ENCODE measurements at places on chromosomes 2 and 18. TPM values are rescaled to one million over a fixed set of nuclear protein-coding genes. Genes with fewer than 3 reads are reported as not detected.

Gene SLC5A7
- total RNA-seq: 2.1 TPM

Gene COX5B
- 104 TPM for total RNA-seq

Gene RALBP1
- 58.2 TPM for total RNA-seq

Gene MERTK
- total RNA-seq: 24.7 TPM

Gene GPR45
- not detected for total RNA-seq

Gene COL5A2
- 209 TPM for total RNA-seq

Gene KRTCAP3
- 13.6 TPM for total RNA-seq

Gene CXCR1
- 6.4 TPM for total RNA-seq

Gene GPC1
- total RNA-seq: 23.2 TPM

Gene NEU2
- total RNA-seq: not detected

Gene SETBP1
- 43.8 TPM for total RNA-seq

Gene WIPF1
- 44.6 TPM for total RNA-seq

Gene NPAS2
- 5.9 TPM for total RNA-seq

Gene SCN9A
- 46.4 TPM for total RNA-seq

Gene ZNF2
- 4.7 TPM for total RNA-seq

Gene LHCGR
- total RNA-seq: 0.26 TPM

Gene UGT1A5
- total RNA-seq: 0.34 TPM

Gene IWS1
- total RNA-seq: 35.6 TPM

Gene MROH2A
- 0.80 TPM for total RNA-seq

Gene DSG3
- total RNA-seq: 0.03 TPM

Gene NYAP2
- total RNA-seq: 1.6 TPM

Gene REG1B
- total RNA-seq: not detected

Gene MYO5B
- total RNA-seq: 24.5 TPM

Gene SERPINB11
- total RNA-seq: not detected

Gene DLX1
- total RNA-seq: not detected

Gene BOLL
- total RNA-seq: not detected

Gene TPO
- total RNA-seq: 0.31 TPM

Gene ZNF892
- total RNA-seq: 7.0 TPM

Gene CFAP210
- total RNA-seq: 7.2 TPM

Gene SP5
- 4.2 TPM for total RNA-seq

Gene TEKT4
- total RNA-seq: 7.7 TPM

Gene CPO
- total RNA-seq: 0.20 TPM

Gene CCDC141
- total RNA-seq: 25.7 TPM

Gene MC4R
- total RNA-seq: 0.37 TPM

Gene G6PC2
- not detected for total RNA-seq

Gene FTCDNL1
- 1.3 TPM for total RNA-seq

Gene CIDEA
- not detected for total RNA-seq

Gene PDK1
- total RNA-seq: 12.1 TPM

Gene ABCG5
- total RNA-seq: not detected

Gene NOTO
- not detected for total RNA-seq

Gene CASP8
- 23.4 TPM for total RNA-seq

Gene CRACDL
- total RNA-seq: 28.3 TPM

Gene CYP27A1
- total RNA-seq: 110 TPM

Gene FZD7
- total RNA-seq: 12.1 TPM

Gene IL1R1
- total RNA-seq: 111 TPM

Gene GKN2
- total RNA-seq: 103 TPM

Gene ACMSD
- total RNA-seq: not detected

Gene ZNF385B
- total RNA-seq: 47.3 TPM
